SJSA1 (cell line): ENCODE measurements at places on chromosomes 11 and 22. TPM values are rescaled to one million over a fixed set of nuclear protein-coding genes. Genes with fewer than 3 reads are reported as not detected.
A peak's percentile ranks its signal among the peaks of the same experiment; 100 is the strongest.

DNA sequence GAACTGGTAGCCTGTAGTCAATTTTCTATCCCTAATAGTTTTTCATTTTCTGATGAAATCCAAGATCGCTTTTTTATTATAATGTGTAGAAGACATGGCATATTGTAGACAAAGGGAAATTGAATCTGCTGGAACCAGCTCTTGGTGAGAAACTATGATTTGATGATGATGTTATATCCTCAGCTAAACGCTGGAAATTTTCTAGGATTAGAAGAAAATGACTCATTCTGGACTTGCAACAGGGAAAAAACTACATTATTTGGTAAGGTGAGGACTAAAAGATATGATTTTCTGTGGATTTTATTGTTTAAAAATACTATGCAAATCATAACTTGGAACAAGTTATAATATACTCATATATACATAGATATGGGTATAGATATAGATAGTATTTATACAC lies 14.1 kb upstream of the PGM2L1 start:
- no peak overlapping the region for H3K27ac ChIP-seq
- H3K27me3 ChIP-seq = no peaks in the 10 kb centered on the region
- H3K4me3 ChIP-seq = no peak overlapping the region
- no peak for DNase-seq
- peaks cover 2% of the 10 kb centered on the region for H3K4me1 ChIP-seq

DNA sequence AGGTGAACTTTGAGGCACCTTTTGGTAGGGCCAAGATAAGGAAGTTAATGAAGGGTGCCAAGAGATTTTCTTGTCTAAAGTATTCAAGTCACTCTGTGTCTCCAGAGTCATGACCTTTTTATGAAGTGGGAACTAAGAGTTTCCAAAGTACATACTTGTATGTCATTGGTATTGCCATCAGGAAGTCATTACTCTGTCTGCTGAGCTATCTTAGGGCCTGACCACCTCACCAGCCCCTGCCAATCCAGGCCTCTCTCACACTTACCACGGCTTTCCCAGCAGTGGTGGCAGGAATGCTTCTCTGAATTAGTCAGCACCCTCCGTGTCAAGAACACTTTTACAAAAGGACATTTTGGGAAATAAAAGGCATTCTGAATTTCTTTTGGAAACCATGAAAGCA lies 192.8 kb upstream of the MTNR1B start:
- no peak overlapping the region for H3K4me3 ChIP-seq
- no peaks in the 10 kb centered on the region for H3K4me1 ChIP-seq
- DNase-seq = no peak
- H3K27ac ChIP-seq = no peak overlapping the region
- no peaks in the 10 kb centered on the region for H3K36me3 ChIP-seq
- H3K27me3 ChIP-seq = no peaks in the 10 kb centered on the region

DNA sequence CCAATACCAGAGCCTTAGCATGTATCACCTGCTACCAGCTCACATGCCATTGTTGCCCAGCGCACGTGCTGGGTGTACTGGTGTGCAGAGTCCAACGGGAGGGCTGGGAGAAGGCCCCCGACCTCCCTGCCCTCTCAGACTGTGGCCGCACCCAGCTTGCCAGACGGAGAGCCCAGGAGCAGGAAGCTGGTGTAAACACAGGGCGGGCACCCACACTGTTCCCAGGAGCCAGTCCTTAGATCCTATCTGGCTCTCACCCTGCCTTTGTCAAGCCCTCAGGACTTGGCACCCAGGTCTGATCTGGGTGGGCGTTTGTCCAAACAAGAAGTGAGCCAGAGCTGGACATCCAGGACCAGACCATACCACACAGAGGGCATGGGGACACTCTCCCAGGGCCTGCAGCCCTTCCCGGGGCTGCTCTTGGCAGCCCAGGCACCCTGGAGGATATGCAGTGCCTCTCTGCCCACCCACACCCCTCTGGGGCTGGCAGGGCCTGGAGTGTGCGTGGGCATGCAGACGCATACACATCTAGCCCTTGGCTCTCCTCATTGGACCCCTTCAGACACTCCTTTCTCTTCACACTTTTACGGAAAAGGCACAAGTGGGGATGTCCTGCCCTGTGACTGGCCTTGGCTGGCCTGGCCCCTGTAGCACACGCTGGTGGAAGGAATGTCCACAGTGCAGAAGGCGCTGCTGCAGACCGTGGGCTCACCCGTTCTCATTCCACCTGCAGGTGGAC lies 19.9 kb upstream of the CLDN5 start:
- H3K4me1 ChIP-seq = no peaks in the 10 kb centered on the region
- DNase-seq = no peak
- H3K4me3 ChIP-seq = no peak overlapping the region
- no peak overlapping the region for H3K27ac ChIP-seq
- H3K27me3 ChIP-seq = peaks cover 9% of the 10 kb centered on the region; the same call in 1 of the 2 replicates

GRCh38 chr11:111910676-111911562 lies 651 bp downstream of the CRYAB start:
- H3K4me1 ChIP-seq = peaks cover 24% of the 10 kb centered on the region
- no peaks in the 10 kb centered on the region for H3K27me3 ChIP-seq
- DNase-seq = no peak
- no peaks in the 10 kb centered on the region for H3K36me3 ChIP-seq
- no peak overlapping the region for H3K4me3 ChIP-seq

- H3K4me1 ChIP-seq = no peaks in the 10 kb centered on the region
- no peaks in the 10 kb centered on the region for H3K27me3 ChIP-seq
- no peaks in the 10 kb centered on the region for H3K36me3 ChIP-seq
- H3K4me3 ChIP-seq = no peak overlapping the region
- DNase-seq = peak; percentile 33
Measured at GRCh38 chr22:48760481-48761390, 1066.9 kb downstream of the BRD1 start.

DNA sequence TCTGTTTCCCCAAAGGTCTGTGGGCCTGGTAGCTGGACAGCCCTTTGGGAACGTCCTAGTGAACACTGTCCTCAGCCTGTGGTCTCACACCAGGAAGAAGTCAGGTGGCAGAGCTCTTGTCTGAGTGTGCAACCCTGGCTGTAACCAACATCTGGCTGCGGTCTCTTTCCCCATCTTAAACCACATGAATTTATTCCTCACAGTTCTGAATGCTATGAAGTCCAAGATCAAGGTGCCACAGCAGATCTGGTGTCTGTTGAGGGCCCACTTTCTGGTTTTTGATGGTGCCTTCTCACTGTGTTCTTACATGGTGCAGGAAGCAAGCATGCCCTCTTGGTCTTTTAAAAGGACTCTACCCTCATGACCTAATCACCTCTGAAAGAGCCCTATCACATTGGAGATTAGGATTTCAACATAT lies 2.7 kb downstream of the UPB1 start:
- no peaks in the 10 kb centered on the region; the same call in 1 of the 2 replicates for H3K4me1 ChIP-seq
- no peak overlapping the region for H3K27ac ChIP-seq
- no peaks in the 10 kb centered on the region for H3K36me3 ChIP-seq
- H3K27me3 ChIP-seq = no peaks in the 10 kb centered on the region
- H3K4me3 ChIP-seq = no peak overlapping the region

GRCh38 chr11:1690167-1691025 lies 6.6 kb upstream of the KRTAP5-6 start:
- peaks cover 9% of the 10 kb centered on the region for H3K4me1 ChIP-seq
- H3K4me3 ChIP-seq = no peak overlapping the region
- H3K27ac ChIP-seq = no peak overlapping the region
- no peaks in the 10 kb centered on the region; the same call in 1 of the 2 replicates for H3K27me3 ChIP-seq
- no peak for DNase-seq

DNA sequence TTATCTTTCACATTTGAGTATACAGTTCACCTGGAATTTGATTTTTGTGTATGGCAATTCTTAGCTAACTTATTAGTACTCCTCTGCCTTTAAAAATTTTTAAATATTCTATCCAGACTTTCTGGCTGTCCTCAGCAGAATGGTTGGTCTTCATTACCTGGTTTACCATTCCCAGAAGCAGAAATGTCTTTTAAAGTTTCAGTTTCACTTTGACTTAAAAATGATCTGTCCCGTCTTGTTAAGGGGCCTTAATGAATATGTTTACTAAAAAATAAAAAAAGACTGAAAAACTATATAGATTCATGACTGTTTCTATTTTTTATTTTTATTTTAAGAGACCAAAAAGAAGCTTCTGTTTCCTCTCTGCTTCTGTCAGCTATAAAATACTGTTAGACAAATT lies 70.5 kb upstream of the TNRC6B start:
- peak; percentile 1 for DNase-seq
- H3K4me3 ChIP-seq = no peak overlapping the region; the same call in 1 of the 2 replicates
- H3K4me1 ChIP-seq = peaks cover 8% of the 10 kb centered on the region
- no peaks in the 10 kb centered on the region for H3K27me3 ChIP-seq

- no peak overlapping the region for H3K4me3 ChIP-seq
Measured at GRCh38 chr11:70024773-70025045, 53.4 kb upstream of the ANO1 start.

GRCh38 chr22:40973144-40973543 lies 22.0 kb downstream of the RBX1 start:
- no peaks in the 10 kb centered on the region for H3K4me1 ChIP-seq
- H3K36me3 ChIP-seq = peaks cover 36% of the 10 kb centered on the region
- no peak overlapping the region for H3K4me3 ChIP-seq
- no peaks in the 10 kb centered on the region for H3K27me3 ChIP-seq
- no peak overlapping the region for H3K27ac ChIP-seq
- DNase-seq = no peak

- peak overlapping the region; percentile 51; the same call in 1 of the 2 replicates for H3K27ac ChIP-seq
- peak; percentile 10 for DNase-seq
- no peaks in the 10 kb centered on the region for H3K36me3 ChIP-seq
- peaks cover 19% of the 10 kb centered on the region for H3K4me1 ChIP-seq
Measured at GRCh38 chr11:77039491-77040400, 5.5 kb downstream of the B3GNT6 start.

GRCh38 chr11:65043881-65044501 lies 3.0 kb downstream of the SAC3D1 start:
- no peak overlapping the region for H3K4me3 ChIP-seq
- H3K4me1 ChIP-seq = peaks cover 28% of the 10 kb centered on the region
- no peak for DNase-seq
- H3K27ac ChIP-seq = no peak overlapping the region

- DNase-seq = peak; percentile 77
- no peak overlapping the region for H3K4me3 ChIP-seq
- peaks cover 19% of the 10 kb centered on the region for H3K4me1 ChIP-seq
- H3K36me3 ChIP-seq = no peaks in the 10 kb centered on the region
- no peaks in the 10 kb centered on the region for H3K27me3 ChIP-seq
Measured at GRCh38 chr11:1373536-1374214, 16.1 kb upstream of the BRSK2 start.

- H3K4me3 ChIP-seq = no peak overlapping the region
- DNase-seq = no peak
- no peaks in the 10 kb centered on the region for H3K36me3 ChIP-seq
- peaks cover 4% of the 10 kb centered on the region; the same call in 1 of the 2 replicates for H3K27me3 ChIP-seq
- peaks cover 8% of the 10 kb centered on the region for H3K4me1 ChIP-seq
Measured at GRCh38 chr11:61057615-61058014, 44.7 kb upstream of the CD5 start.

DNA sequence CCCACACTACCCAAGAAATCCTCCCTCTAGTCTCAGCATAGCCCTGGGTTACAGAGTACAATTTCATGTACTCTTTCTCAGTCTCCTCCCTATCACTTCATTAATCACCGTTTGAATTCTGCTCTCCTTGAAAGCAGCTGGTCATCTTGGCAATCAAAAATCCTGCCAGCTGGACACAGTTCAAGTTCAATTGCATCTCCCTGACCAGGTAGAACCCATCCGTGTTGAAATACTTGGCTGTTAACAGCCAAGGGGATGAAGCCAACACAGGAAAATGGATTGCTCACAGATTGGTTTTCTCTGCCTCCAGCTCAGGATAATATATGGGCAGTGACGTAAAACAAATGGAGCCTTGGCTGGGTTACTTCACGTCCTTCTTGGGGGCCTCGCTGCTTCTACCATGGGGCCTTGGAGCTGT lies 55.1 kb upstream of the GRK3 start:
- H3K27ac ChIP-seq = no peak overlapping the region
- DNase-seq = no peak
- H3K4me1 ChIP-seq = no peaks in the 10 kb centered on the region
- no peaks in the 10 kb centered on the region for H3K36me3 ChIP-seq

DNA sequence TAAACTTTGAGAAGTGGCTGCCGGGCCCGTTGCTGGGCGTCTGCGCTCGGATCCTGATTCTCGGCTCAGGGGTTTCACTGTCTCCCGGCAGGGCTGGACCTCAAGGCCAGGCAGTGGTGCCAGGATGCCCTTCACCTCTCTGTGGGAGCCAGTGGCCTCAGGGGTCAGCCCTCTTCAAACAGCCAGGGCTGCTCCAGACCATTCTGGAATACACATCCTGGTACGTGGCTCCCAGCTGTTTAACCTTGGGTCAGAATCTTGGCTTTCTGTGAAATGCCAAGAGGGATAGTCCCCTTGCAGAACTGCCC lies 70.5 kb downstream of the MPPED1 start:
- no peak overlapping the region for H3K27ac ChIP-seq
- DNase-seq = no peak
- no peaks in the 10 kb centered on the region for H3K36me3 ChIP-seq
- H3K27me3 ChIP-seq = peaks cover 5% of the 10 kb centered on the region; the same call in 1 of the 2 replicates
- H3K4me1 ChIP-seq = no peaks in the 10 kb centered on the region
- no peak overlapping the region for H3K4me3 ChIP-seq

- no peak overlapping the region for H3K27ac ChIP-seq
- peaks cover 97% of the 10 kb centered on the region for H3K36me3 ChIP-seq
- H3K4me3 ChIP-seq = no peak overlapping the region
- H3K27me3 ChIP-seq = no peaks in the 10 kb centered on the region
Measured at GRCh38 chr11:68924073-68924925, 20.6 kb downstream of the IGHMBP2 start.

DNA sequence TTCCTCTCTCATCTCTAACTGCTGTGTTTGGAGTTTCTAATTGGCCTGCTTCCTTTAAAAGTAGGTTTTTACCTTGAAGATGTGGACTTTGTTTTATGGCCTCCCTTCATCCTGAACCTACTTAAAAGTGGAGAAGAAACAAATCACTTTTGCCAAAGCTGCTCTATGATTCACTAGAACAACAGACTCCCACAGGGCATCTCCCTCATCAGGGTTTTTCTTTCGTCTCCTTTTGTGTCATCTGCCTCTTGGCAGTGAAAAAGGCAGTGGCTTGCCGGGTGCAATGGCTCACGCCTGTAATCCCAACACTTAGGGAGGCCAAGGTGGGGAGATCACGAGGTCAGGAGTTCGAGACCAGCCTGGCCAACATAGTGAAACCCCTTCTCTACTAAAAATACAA lies 186.6 kb upstream of the MTNR1B start:
- H3K4me3 ChIP-seq = no peak overlapping the region
- DNase-seq = no peak
- no peaks in the 10 kb centered on the region for H3K36me3 ChIP-seq
- H3K27me3 ChIP-seq = no peaks in the 10 kb centered on the region
- H3K27ac ChIP-seq = no peak overlapping the region

GRCh38 chr22:30205281-30206115 lies 41.1 kb downstream of the LIF start:
- H3K4me1 ChIP-seq = peaks cover 75% of the 10 kb centered on the region
- peak overlapping the region; percentile 5; the same call in 1 of the 2 replicates for H3K4me3 ChIP-seq
- no peaks in the 10 kb centered on the region for H3K36me3 ChIP-seq
- no peaks in the 10 kb centered on the region for H3K27me3 ChIP-seq
- peak overlapping the region; percentile 97 for H3K27ac ChIP-seq

Gene AQP11
- 0.18 TPM in 1 of 2 replicates, not detected in the other for total RNA-seq

Gene MPEG1
- not detected in 2 replicates for total RNA-seq

Gene UBE2L3
- 79.5 and 94.3 TPM in 2 replicates for total RNA-seq

Gene HINFP
- total RNA-seq = 3.1 and 6.7 TPM in 2 replicates

Gene XKR3
- total RNA-seq = not detected in 2 replicates
